Colonic mucosa (tissue), 4 donors: ENCODE measurements at places on chromosomes 2 and 18. TPM values are rescaled to one million over a fixed set of nuclear protein-coding genes. Genes with fewer than 3 reads are reported as not detected.

ADI1 gene
- total RNA-seq, result 83.2 TPM

LOXHD1 gene
- total RNA-seq, result not detected

CAVIN2 gene
- total RNA-seq, result 5.5 TPM

MYOM1 gene
- 2.8 TPM for total RNA-seq

AP1S3 gene
- 12.0 TPM for total RNA-seq

SERPINB11 gene
- not detected for total RNA-seq

GRCh38 chr18:8763611-8764010 is 58.3 kb downstream of the MTCL1 start:
- no peak for DNase-seq

DNA sequence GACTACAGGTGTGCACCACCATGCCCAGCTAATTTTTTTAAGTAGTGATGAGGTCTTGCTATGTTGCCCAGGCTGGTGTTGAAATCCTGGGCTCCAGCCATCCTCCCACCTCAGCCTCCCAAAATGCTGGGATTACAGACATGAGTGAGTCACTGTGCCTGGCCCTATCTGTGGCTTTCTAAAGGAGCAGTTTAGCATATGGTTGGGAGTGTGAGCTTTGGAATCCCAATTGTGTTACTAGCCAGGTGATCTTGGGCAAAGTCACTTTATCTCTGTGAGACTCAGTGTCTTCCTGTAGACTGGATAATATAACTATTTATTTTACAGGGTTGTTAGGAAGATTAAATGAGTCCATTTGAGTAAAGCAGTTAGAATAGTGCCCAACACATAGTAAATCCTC is 19.8 kb upstream of the SMAD4 start:
- no peak for DNase-seq

DNA sequence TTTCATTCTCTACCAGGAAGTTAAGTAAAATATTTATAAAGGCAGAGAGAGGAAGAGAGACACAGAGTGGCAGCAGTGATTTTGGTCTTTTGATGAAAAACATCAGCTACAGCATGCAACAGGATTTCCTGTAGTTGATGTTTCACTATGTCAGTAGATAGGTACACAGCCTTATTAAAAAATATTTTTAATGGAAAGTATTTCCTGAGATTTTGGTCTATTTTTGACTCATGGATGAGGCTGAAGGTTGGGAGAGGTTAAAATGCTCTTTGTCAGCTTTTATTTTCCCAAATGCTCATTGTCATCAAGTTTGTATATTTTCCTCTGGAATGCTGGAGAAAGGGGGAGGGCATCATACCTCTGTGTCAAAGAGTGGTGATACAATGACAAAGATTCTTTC is 1112.5 kb downstream of the CBLN2 start:
- no peak for DNase-seq

- DNase-seq, result no peak
These were observed 396.5 kb downstream of the CCDC85A start for GRCh38 chr2:56580242-56580641.

DNA sequence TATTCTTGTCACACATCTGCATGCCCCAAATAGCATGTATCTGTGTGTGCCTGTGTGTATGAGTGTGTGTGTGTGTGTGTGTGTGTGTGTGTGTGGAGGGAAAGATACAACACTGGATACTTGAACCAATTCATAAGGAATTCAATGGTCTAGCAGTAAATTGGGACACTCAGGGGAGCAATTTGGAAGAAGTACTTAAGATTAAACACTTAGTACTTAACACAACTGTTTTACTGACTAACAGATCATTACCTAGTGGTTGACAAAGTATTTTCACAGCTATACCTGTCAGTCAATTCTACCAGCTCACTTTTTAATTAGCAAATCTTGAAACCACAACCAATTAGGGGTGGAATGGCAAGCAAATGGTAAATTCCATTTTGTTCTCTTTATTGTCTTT is 1024.1 kb downstream of the TMEM182 start:
- DNase-seq, result no peak

DNA sequence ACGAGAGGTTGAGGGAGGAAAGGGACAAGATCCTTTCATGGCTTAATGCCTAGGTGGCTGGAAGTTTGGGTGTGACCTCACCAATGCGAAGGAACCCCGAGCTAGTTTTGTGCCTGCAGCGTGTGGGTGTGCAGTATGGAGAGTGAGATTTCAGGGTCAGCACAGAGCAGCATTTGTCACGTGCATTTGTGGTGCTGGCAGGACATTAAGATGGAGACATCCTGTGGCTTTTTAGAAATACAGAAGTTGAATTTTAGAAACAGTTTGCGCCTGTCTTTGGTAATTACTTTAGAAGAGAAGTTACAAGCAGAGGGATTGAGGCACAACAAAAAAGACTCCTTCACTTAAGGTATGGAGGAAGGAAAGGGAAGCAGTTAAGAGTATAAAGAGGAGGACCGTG is 258.2 kb upstream of the THUMPD2 start:
- no peak for DNase-seq

DNA sequence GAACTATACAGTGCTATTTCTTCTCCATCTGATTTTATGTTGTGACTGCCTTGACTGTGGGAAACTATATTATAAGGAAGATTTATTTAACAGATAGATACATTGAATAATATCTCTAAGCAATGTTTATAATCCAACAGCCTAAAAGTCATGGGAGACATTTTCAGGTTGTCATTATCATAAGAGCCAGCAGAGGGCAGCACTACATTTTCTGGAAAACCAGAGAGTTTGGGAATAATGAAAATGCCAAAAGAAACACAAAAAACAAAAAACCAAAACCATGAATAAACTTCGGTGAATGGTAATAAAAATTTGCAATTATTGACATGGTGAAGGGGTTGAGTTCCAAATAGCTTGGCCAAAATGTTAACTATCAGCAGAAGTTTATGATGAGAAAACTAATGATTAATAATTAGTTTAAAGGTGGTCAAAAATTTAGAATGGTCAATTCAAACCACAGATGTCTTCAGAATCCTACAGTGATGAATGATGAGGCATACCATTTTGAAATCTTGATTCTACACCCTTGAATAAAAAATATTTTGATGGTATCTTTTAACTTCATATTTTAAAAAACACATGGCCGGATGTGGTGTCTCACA is 4.7 kb downstream of the EEF1B2 start:
- DNase-seq, result peak; percentile 49

DNA sequence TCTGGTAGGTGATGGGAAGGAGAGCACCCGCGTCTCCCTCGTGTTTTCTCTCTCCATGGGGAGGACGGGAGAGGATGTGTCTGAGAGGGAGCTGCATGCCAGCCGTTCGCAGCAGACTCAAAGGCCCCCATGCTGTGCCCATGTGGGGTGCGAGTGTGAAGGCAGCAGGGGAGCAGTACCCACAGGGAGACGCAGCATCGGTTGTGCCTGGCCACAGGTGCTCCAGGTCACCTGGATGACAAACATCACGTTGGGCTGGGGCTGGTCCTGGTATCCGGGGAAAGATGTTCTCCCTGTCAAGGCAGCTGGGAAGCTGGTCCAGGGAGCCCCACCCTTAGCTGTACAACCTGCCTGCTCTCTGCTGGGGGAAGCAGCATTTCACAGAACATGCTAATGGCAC is 119.5 kb upstream of the SALL3 start:
- no peak for DNase-seq

GRCh38 chr2:64243081-64244036 is 99.1 kb upstream of the PELI1 start:
- peak; percentile 44 for DNase-seq

GRCh38 chr18:11986061-11986460 is 4.8 kb downstream of the IMPA2 start:
- DNase-seq, result no peak

- DNase-seq, result no peak
These were observed 472.1 kb downstream of the ERBB4 start for GRCh38 chr2:212066546-212066945.

DNA sequence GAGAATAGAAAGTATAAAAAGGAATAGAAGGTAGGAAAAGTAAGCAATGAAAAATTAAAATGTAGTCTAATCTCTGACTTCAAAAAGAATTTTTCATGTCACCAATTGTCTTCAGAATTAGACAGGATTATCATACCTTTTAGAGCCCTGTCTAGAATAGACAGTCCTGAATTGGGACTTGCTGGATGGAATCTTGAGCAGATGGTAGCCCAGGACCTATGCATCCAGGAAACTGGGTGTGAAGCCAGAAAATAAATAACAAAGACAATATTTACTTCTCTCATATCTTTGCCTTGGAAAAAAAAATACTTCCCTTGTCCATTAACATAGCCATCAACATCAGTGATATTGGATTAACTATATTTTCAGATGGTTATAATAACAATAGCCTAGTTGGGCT is 97.8 kb upstream of the UNC80 start:
- DNase-seq, result no peak

DNA sequence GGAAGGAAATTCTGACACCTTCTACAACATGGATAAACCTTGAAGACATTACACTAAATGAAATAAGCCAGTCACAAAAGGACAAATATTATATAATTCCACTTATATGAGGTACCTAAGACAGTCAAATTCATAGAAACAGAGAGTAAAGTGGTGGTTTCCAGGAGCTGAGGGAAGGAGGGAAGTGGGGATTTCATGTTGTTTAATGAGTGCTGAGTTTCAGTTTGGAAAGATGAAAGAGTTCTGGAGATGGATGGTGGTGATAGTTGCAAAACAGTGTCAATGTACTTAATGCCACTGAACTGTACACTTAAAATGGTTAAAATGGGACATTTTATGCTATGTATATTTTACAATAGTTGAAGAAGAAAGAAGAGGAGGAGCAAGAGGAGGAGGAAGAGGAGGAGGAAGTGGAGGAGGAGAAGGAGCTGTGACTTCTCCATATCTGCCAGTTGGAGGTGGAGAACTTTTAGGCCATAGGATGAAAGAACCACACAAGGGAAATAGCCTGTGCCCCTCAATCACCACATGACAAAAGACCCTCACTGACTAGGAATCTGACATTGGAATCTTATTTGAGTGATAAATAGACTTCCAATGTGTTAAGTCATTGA is 55.3 kb upstream of the LGALSL start:
- no peak for DNase-seq

DNA sequence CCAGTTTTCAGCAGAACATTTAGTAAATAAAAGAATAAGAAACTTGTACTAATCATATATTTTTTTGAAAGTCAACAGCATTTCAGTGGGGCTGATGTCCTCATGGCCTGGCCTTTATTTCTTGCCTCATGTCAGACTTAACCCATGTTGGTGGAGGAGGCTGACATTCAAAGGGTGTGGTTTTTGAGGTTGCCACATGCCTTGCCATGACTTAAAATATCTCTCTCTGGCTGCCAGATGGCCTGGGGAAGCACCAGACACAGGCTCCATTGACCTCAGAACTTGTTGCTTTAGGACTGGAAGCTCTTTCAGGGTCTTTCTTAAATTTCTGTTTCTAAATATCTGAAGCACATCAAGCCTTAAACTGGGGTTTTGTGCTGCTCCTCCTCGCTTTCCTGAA is 32.5 kb upstream of the CD28 start:
- DNase-seq, result no peak

GRCh38 chr2:10930721-10931516 is 19.2 kb downstream of the KCNF1 start:
- no peak for DNase-seq

- DNase-seq, result no peak
These were observed 43.6 kb downstream of the PROKR1 start for GRCh38 chr2:68687018-68687417.

DNA sequence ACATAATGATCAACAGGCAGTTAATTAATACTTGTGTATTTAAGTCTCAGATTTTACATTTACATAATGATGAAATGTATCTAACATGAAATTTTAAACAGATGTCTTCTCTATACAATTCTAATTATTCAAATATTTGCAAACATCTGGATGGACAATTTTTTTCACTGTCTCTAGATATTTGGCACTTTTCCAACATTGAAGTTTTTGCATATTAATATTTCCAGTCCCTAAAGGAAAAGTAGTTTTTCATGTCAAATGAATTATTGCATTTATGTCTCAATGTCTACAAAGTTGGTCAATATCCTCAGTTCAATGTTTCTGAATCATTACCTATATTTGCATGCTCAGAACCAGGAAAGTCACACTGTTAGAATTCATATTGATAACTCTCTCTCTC is 560.9 kb upstream of the PKDCC start:
- DNase-seq, result no peak

DNA sequence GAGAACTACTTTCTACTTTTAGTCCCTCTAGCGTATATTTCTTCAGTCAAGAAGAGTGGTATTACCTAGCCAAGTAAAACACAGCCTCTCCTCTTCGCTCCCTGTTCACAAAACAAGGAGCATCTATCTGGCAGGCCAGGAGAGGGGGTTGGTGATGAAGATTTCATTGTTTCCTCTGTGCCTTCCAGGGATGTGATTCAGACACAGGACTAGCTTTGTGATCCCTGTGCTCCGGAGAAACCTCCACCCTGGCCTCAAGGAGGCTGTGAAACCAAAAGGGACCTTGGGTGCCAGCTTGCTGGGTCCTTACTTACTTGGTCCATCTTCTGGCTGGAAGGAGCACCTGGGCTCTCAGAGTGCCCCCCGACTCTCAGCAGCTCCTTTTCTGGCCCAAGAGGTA is 5.7 kb downstream of the RHOB start:
- no peak for DNase-seq
